Fibroblast of the aortic adventitia (primary cell): ENCODE measurements at places on chromosomes 4 and X. TPM values are rescaled to one million over a fixed set of nuclear protein-coding genes. Genes with fewer than 3 reads are reported as not detected.

The PPEF2 gene
- not detected in 2 replicates for total RNA-seq

The RIPPLY1 gene
- total RNA-seq, result not detected in 2 replicates

The GAGE1 gene
- not detected in 2 replicates for total RNA-seq

The RNF150 gene
- 0.57 and 0.99 TPM in 2 replicates for total RNA-seq

The SOWAHD gene
- not detected in 2 replicates for total RNA-seq

The SLC34A2 gene
- total RNA-seq, result not detected in 2 replicates

The CNGA1 gene
- total RNA-seq, result 0.18 TPM in 1 of 2 replicates, not detected in the other

The ANXA3 gene
- 12.3 and 31.2 TPM in 2 replicates for total RNA-seq

The DUX4 gene
- total RNA-seq, result not detected in 2 replicates

The KLHL15 gene
- 7.0 and 13.2 TPM in 2 replicates for total RNA-seq

The CRMP1 gene
- not detected in 2 replicates for total RNA-seq

The NDST4 gene
- not detected in 2 replicates for total RNA-seq

The ITGB1BP2 gene
- total RNA-seq, result 2.6 and 6.2 TPM in 2 replicates

The TIGD2 gene
- 7.0 and 10.1 TPM in 2 replicates for total RNA-seq

The EREG gene
- 15.0 TPM in 1 of 2 replicates, not detected in the other for total RNA-seq

The CCNI gene
- 136 and 190 TPM in 2 replicates for total RNA-seq

The GPR50 gene
- total RNA-seq, result not detected in 2 replicates

The TACR3 gene
- total RNA-seq, result 0.09 TPM in 1 of 2 replicates, not detected in the other
